Panc1 (cell line): ENCODE measurements at places on chromosomes 3 and 15. TPM values are rescaled to one million over a fixed set of nuclear protein-coding genes. Genes with fewer than 3 reads are reported as not detected.

The HEMK1 gene
- total RNA-seq, result 12.1 TPM

The AGBL1 gene
- total RNA-seq, result not detected

The GRK7 gene
- 0.10 TPM for total RNA-seq

GRCh38 chr15:63870487-63871209 lies 36.9 kb upstream of the HERC1 start:
- H3K4me1 ChIP-seq, result no peaks in the 10 kb centered on the region
- no peak overlapping the region for H3K27ac ChIP-seq
- no peak for DNase-seq
- H3K36me3 ChIP-seq, result no peaks in the 10 kb centered on the region
- no peak overlapping the region for H3K4me3 ChIP-seq
- no peaks in the 10 kb centered on the region for H3K27me3 ChIP-seq

The ACOX2 gene
- total RNA-seq, result 3.2 TPM

The PLA2G4D gene
- total RNA-seq, result not detected

The XCR1 gene
- total RNA-seq, result not detected

DNA sequence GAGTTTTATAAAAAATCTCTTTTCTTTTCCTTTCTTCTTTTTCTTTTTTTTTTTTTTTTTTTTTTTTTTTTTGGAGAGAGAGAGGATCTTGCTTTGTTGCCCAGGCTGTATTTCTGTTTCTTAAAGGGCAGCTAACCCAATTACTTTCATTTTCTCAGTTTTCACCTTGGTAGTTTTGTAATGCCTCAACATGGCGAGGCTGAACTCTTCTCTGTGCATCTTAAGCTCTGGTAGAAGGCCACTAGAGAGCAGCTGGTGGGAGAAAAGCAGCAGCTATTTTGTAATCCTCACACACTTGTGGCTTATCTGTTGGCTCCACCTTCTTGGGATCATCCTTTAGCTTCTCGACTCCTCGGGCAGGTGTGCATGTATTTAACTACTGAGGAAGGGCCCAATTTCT lies 152.2 kb upstream of the MEIS2 start:
- no peak for DNase-seq
- H3K27ac ChIP-seq, result no peak overlapping the region
- H3K36me3 ChIP-seq, result no peaks in the 10 kb centered on the region
- no peaks in the 10 kb centered on the region for H3K4me1 ChIP-seq
- H3K27me3 ChIP-seq, result no peaks in the 10 kb centered on the region

DNA sequence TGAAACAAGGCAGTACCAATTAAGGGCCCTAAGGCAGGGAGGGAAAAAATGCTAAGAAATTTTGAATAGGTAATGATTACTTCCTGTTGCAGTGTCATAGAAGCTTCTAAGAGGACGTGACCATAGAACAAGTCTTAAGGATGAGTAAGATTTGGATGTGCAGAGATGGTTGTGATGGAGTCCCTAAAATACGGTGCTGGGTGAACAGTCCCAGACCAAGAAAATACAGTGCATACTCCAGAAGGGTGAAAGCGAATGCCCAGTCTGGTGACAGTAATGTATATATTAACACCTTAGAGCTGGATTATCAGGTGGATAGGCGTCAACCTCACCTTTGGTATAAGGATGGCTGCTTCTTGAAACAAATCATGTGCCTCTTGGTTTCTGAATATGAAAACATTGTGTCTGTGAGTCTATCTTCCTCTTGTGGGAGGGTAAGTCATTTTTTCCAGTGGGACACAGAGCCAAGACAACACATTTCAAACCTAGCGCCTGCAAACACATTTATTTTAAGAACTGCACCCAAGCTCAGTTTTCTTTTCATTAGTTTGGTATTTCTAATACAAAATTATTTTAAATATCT lies 101.2 kb upstream of the TP63 start:
- no peak overlapping the region for H3K4me3 ChIP-seq
- no peak for DNase-seq
- H3K27me3 ChIP-seq, result no peaks in the 10 kb centered on the region

GRCh38 chr15:99631255-99631654 lies 65.5 kb downstream of the MEF2A start:
- H3K36me3 ChIP-seq, result no peaks in the 10 kb centered on the region
- H3K27ac ChIP-seq, result no peak overlapping the region
- no peaks in the 10 kb centered on the region for H3K27me3 ChIP-seq
- H3K4me3 ChIP-seq, result no peak overlapping the region

DNA sequence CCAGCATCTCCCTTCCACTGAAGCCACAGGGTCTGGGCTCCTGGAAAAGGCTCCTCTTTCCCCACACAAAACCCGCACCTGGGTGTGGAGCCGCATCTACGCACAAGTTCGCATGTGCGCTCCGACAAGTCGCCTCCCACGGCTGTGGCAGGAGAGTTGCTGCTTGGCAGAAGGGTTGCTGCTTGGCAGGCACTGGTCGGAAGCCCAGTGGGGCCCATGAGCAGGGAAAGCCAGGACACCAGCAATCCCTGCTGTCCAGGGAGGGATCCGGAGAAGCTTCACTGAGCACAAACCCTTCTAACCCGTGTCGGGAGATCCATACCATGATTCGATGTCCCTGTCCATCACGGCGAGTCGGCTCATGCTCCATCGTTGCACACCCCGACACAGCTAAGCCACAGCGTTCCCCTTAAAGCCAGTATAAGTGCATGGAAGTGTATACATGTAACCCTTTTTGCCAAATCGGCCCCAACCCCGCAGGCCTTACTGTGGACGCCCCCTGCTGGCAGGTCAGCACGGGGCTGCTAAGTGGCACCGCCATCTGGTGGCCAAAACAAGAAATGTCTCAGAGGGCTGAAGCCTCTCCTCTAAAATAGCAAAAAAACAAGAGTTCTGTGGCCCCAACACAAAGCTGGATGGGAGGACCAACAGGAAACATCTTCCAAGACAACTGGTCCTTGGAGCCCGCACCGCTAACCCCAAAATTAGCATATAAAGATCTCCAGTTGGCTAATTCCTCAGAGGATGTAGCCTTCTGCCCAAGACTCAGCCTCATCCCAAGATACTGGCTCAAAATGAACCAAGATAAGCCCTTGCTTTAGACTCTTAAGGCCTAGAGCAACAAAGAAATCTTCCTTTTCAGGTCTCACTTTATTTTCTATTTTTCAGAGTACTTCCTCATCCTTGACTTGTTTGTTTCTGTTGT lies 8.3 kb downstream of the ANKRD63 start:
- no peak overlapping the region for H3K4me3 ChIP-seq
- H3K27ac ChIP-seq, result no peak overlapping the region
- H3K36me3 ChIP-seq, result no peaks in the 10 kb centered on the region
- peak; percentile 80 for DNase-seq

- no peaks in the 10 kb centered on the region for H3K36me3 ChIP-seq
- no peak overlapping the region for H3K27ac ChIP-seq
- H3K4me1 ChIP-seq, result no peaks in the 10 kb centered on the region
- DNase-seq, result peak; percentile 28
- H3K4me3 ChIP-seq, result no peak overlapping the region
- no peaks in the 10 kb centered on the region for H3K27me3 ChIP-seq
Measured at GRCh38 chr15:76840830-76841460, 64.2 kb downstream of the SCAPER start.

The CPEB1 gene
- total RNA-seq, result 19.5 TPM

DNA sequence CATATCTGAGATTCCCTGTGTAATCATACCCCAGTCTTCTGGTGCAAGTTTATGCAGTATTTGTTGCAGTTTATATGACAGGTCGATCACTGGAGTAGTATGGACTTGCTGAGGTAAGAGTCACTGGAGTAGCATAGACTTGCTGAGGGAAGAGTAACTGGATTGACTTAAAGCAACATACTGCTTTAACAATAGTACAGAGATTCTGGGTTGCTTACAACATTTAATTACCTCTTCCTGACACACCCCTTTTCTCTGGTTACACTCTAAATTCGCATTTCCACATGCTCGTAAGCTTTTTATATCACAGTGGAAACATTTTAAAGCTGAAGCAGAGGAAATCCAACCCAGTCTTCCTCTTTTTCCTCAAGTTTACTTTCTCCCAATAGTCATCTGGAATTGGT lies 11.8 kb downstream of the AAGAB start:
- no peaks in the 10 kb centered on the region for H3K36me3 ChIP-seq
- no peak for DNase-seq
- H3K4me3 ChIP-seq, result no peak overlapping the region
- H3K27me3 ChIP-seq, result no peaks in the 10 kb centered on the region
- H3K27ac ChIP-seq, result no peak overlapping the region

DNA sequence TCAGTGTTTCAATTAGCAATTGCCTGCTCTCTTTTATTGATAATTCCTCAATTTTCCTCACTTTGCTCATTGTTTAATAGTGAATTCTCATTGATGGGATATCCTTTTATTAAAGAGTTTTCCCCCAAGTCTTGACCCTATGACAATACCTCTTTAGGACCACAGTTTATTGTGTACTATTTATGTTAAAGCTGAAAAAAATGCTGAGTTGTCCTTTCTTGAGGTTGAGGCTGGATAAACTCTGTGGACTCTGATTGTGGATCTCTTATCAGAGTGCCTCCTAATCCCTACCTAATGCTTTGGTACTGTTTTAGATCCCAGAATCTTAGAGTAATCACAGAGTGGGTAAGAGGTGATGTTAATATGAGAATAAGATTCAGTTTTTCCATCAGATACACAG lies 416.3 kb upstream of the GBE1 start:
- no peak overlapping the region for H3K27ac ChIP-seq
- H3K27me3 ChIP-seq, result no peaks in the 10 kb centered on the region
- no peak for DNase-seq
- H3K36me3 ChIP-seq, result no peaks in the 10 kb centered on the region

The CD200 gene
- total RNA-seq, result not detected

GRCh38 chr15:66098022-66098363 lies 155.6 kb downstream of the MEGF11 start:
- no peak overlapping the region for H3K4me3 ChIP-seq
- no peak for DNase-seq
- peaks cover 3% of the 10 kb centered on the region for H3K27me3 ChIP-seq
- no peak overlapping the region for H3K27ac ChIP-seq
- H3K4me1 ChIP-seq, result no peaks in the 10 kb centered on the region

DNA sequence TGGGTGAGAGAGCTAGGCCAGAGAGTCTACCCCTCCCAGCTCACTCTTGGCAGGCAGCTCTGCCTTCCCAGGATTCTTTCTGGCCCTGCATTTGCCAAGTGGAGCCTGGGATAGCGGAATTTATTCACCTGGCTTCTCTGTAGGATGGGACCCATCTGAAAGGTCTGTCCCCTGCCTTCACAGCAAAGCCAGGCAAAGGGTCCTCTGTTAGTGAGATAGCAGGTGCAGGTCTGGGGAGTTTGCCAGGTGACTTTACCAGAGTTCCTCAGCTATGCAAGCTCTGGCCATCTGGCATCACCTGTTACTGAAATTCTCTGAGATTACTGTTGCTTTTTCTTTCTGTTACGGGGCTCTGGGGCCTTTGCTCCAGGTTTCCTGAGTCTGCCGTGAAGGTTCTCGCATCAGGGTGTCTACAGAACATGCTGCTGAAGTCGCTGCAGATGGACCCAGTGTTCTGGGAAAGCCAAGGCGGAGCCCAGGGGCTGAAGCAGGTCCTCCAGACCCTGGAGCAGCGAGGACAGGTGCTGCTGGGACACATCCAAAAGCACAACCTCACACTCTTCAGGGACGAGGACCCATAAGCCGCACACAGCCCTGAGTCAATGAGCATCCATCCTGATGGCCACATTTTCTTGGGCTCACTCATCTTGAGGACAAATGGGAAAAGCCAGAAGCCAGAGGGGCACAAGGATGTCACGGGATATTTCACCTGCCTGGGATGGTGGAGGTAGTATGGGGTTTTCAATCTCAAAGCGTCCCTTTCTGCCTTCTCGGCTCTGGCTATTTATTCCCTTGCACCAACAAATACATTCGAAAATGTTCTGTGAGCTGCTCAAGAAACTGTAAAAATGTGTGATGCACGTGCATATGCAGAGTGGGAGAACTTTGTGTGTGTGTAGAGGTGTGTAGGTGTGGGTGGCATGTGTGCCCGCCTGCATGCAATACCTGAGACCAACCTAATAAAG lies 49.8 kb downstream of the POMGNT2 start:
- H3K4me1 ChIP-seq, result no peaks in the 10 kb centered on the region
- no peak overlapping the region for H3K4me3 ChIP-seq
- no peak overlapping the region for H3K27ac ChIP-seq
- no peaks in the 10 kb centered on the region for H3K27me3 ChIP-seq

DNA sequence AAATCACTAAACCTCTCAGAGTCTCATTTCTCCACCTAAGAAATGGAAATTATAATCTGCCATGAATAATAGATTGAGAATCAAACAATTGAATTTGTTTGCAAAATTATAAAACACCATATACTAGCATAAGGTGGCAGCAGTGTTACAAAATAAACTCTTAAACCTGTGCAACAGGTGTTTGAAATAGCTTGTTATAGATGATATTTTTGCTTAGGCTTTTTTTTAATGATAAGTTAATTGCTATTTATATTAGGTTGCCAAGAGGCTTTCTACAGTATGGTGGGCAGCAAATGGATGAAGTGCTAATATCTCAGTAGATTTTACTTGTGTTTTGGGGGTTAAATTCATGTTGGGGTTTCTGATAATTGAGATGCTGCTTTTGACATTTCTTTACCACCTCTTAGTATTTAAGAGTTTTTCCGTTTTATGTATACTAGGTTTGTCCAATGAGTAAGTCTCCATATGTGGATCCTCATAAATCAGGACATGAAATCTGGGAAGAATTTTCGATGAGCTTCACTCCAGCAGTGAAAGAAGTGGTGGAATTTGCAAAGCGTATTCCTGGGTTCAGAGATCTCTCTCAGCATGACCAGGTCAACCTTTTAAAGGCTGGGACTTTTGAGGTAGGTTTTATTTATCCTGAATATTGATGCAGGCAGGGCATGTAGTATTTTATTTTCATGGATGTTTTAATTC lies 19.6 kb downstream of the NR1D2 start:
- H3K4me1 ChIP-seq, result peaks cover 15% of the 10 kb centered on the region; the same call in 1 of the 2 replicates
- no peak for DNase-seq
- no peaks in the 10 kb centered on the region for H3K27me3 ChIP-seq
- H3K36me3 ChIP-seq, result no peaks in the 10 kb centered on the region; the same call in 1 of the 2 replicates

DNA sequence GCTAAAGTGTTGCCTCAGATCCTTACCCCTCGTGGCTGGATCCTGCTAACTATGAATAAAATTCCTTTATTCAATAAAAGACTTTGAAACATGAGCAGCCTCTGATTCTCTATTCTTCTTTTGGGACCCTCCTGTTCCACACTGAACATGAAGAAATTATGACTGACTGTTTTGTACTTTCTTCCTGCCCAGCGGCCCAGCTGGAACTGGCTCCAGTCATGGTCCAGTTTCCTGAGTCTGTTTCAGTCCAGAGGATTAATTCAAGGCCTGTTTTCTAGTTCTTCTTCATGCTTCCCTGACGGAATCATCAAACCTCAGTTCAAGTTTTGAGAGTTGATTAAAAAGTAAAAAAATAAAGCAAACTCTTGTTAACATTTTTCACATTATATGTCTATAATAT lies 52.6 kb upstream of the CP start:
- no peak overlapping the region for H3K4me3 ChIP-seq
- peaks cover 28% of the 10 kb centered on the region for H3K4me1 ChIP-seq
- peak overlapping the region; percentile 91 for H3K27ac ChIP-seq
- H3K27me3 ChIP-seq, result no peaks in the 10 kb centered on the region
- DNase-seq, result no peak
- H3K36me3 ChIP-seq, result no peaks in the 10 kb centered on the region
